ENCODE measurements at places on chromosomes 13 and 19. TPM values are rescaled to one million over a fixed set of nuclear protein-coding genes. Genes with fewer than 3 reads are reported as not detected.

Gene PTGIR
- polyA plus RNA-seq: not detected

Gene RNF225
- polyA plus RNA-seq: not detected

Gene ATP8A2
- 0.10 TPM for polyA plus RNA-seq

Gene CDADC1
- 2.4 TPM for polyA plus RNA-seq

Gene IRGC
- polyA plus RNA-seq: not detected

Gene NDUFA7
- polyA plus RNA-seq: 59.2 TPM

Gene FXYD3
- 851 TPM for polyA plus RNA-seq

Gene TMEM238
- 0.24 TPM for polyA plus RNA-seq

Gene FGF14
- not detected for polyA plus RNA-seq

DNA sequence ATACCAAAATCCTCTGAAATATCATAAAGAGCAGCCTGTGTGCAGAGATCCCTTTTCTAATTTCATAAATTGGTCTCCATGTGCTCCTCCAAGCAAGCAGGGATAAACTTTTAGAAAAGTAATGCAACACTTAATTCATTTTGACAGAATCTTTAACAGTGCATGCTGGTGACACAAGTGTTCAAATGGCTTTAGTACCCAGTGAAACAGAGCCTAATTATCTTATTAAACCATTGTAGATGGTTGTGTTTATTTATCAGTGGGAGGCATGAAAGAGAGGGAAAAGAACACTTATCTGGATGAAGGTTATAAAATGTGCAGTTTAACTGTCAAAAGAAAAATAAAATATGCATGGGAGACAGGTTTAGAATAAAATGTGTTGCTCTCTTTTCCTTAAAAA lies 945.0 kb upstream of the PCDH20 start:
- no peak for DNase-seq

DNA sequence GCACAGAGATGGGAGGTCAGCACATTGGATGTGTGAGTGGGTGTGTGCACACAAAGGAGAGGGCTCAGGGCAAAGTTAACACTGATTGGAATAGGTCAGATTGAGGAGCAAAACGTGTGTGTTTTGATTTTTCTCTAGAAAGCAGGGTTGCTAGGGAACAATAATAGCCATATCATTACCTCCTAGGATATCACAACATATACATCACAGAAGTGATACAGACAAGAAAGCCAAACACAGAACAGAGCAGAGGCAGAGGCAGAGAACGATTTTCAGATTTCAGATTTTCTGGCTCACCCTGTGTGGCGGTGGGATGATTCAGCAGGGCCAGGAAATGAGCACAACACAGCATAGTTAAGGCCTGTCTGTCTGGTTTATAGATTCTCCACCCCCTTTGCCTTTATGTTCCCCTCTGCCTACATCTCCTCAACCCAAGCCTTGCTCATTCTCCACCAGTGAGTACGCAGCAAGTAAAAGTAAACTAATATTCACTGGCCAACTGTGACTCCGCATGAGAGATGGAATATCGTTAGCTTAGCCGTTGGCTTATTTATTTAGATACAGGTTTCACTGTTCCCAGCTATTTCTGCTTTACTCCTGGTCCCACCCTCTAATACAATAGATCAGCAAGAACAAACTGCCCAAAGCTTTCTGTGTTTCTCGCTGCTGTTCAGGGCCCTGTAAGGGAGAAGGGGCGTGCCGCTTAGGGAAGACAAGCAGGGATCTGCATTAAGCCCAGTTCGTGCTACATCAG lies 182.7 kb upstream of the TSC22D1 start:
- DNase-seq: peak; percentile 44

DNA sequence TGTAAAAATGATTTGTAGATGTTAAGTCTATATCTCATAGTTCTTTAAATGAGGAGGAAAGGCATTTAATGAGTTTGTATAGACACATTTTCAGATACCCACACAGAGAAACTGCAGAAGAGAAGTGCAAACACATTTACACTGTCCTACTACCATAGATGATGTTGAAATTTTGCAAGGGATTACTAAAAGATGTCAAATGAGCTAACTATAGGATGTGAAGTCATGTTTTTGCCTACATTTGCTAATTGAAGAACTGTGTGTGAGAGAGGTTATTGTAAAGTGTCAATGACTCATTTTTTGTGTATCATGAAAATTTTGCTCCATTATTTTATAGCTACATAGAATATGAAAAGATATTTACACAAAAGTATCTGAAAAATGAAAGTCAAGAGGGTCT lies 178.9 kb downstream of the ITGBL1 start:
- DNase-seq: no peak

GRCh38 chr13:28541966-28542365 lies 47.0 kb upstream of the FLT1 start:
- DNase-seq: no peak

- DNase-seq: no peak
These were observed 6.6 kb downstream of the PEPD start for GRCh38 chr19:33514885-33515551.

- DNase-seq: no peak
These were observed 2724.7 kb downstream of the PCDH9 start for GRCh38 chr13:64505336-64505910.

DNA sequence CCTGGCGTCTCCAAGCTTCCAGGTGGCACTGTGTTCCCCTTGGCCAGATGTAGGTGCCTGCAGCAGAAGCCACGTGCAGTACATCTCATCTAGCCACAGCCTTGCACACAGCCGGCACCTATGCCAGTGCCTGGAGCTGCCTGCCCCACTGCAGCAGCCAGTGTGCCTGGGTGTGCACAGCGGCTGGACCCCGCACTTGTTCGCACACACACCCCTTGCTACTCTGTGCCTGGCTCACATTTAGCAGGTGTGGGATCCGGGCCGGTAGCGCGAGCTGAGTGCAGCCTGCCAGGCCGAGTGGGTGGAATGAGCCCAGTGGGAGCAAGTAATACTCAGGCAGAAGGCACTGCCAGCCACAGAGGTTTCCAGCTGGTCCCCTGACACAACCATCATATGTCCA lies 26.9 kb upstream of the RBM26 start:
- DNase-seq: no peak

DNA sequence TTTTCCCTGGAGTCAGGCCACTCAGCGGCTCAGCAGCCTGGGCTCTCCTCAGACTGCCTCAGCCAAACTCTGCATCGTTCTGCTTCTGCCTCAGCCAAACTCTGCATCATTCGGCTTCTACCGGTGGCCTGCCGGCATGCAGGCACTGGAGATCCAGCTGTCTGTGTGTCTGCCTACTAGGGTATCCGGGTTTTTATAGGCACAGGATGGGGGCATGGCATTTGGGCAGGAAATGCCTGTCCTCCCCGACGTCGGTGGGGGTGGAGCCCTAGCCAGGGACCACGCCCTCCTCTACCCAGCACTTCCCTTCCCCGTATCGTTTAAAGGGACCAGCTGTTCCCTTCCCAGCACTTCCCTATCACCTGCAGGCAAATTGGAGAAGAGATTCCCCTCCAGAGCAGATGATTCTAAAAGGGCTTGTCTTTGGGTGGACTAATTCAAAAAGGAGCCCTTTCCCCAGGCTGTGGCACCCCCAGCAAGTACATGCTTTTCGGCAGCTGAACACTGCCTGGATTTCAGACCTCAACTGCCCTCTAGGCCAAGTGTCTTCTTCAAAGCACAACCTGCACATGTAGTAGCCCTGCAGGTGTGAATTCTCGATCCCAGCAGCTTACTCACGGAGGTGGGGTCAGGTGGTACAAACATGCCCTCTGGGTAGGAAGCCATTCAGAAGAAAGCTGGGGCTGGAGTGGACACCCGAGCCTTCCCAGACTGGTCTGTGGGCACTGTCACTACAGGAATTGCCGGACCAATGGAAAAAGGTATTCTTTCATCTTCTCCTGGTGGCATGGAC lies 25.4 kb upstream of the GPR12 start:
- DNase-seq: no peak

- DNase-seq: no peak
These were observed 8.5 kb downstream of the PLEKHJ1 start for GRCh38 chr19:2227415-2228156.

GRCh38 chr13:73331556-73331955 lies 272.8 kb downstream of the KLF5 start:
- DNase-seq: no peak

DNA sequence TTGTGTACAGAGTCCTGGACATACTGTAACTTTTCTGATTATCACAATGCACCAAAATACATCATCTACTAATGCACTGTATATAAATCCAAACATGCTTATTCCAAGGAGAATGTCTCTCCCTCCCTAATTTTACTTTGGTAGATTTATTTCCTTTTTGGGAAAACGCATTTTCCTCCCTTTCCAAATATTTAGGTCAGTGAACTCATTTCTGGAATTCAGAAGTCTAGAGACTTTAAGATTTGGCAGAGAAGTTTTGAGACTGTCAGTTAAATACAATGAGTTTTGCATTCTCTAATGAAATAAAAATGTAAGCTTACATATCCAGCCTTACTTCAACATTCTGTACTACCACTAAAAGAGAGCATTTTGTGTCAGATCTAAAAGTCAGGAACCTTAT lies 165.8 kb upstream of the EDNRB start:
- DNase-seq: no peak

DNA sequence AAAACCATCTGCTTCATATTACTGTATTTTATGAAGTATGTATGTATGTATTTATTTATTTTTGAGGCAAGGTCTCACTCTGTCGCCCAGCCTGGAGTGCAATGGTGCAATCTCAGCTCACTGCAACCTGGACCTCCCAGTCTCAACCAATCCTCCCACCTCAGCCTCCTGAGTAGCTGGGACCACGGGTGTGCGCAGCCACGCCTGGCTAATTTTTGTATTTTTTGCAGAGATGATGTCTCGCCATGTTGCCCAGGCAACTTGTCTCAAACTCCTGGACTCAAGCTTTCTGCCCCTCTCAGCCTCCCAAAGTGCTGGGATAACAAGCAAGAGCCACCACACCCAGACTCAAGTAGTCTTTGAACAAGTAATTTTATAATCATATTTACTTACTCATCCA lies 5.5 kb downstream of the KATNAL1 start:
- peak; percentile 26 for DNase-seq

- no peak for DNase-seq
These were observed 23.7 kb downstream of the LYPD3 start for GRCh38 chr19:43441716-43442115.
